ENCODE measurements at places on chromosomes 7 and 10.

- no peak for DNase-seq
Measured at GRCh38 chr7:121519548-121520521, 123.7 kb upstream of the FAM3C start.

DNA sequence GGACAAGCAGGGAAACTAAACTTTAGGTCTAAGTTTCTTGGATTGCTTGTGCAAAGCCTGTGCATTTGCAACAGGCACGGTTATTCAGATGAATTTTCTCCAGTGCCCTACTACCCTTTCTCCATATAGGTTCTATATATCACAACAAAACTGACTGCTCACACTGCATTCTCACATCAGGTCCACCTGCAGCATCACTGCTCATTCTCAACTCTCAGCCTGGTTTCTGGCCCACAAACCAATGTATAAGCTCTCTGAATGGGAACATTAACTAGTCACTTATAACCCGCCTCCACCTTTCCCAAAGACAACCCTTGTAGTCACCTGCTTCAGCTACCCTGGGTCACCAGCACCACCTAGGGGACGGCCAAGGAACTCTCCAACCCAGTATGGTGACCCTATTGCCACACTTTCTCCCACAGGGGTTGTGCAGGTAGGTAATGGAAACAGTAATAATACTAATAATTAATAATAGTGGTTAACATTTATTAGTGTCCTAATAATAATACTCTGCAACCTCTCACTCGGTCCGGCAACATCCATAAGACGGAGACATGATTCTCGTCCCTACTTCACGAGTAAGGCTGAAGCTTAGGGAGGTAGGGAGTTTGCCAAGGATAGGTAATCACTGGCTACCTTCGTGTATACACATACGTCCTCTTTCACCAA lies 97.3 kb downstream of the CLEC2L start:
- DNase-seq: no peak

- DNase-seq: no peak
Measured at GRCh38 chr10:16952080-16952479, 134.9 kb upstream of the RSU1 start.

- DNase-seq: peak; percentile 32
Measured at GRCh38 chr10:24207781-24208611, 942 bp upstream of the KIAA1217 start.

DNA sequence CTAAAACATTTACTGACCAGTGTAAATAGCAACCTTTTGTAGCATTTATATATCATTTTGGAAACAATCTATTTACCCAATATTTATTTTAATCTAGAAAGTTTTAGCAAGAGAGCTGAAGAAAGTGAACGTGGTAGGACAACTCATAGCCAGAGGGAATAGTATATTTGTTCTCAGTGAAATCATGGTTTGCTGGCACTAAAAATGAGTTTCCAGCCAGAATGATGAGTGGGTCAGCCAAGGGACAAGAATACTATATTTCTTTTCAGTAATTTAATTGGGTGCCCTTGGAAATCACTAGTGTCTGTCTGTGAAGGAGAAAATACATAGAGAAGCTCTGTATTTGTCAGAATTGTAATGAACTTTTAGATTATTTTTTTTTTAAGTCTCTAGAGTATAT lies 74.9 kb downstream of the MINPP1 start:
- no peak for DNase-seq

DNA sequence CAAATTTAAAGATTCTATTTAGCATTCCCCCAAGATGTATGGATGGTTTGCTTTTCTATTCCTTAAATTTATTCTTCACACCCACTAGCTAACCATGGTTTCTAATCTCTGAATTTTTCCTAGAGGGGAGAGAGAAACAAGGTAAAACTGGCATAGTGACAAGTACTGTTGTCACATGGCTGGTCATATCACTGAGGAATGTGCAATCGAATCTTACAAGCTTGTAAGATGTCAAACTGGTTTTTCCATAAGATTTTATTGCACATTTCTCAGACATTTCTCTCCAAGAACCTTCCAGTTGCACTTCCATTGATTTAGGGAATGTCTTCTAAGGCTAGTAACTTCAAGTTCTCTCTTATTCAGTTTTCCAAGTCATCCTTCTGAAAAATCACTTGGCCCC lies 89.8 kb downstream of the MBL2 start:
- no peak for DNase-seq

GRCh38 chr10:10055656-10056442 lies 961.8 kb upstream of the CELF2 start:
- no peak for DNase-seq

DNA sequence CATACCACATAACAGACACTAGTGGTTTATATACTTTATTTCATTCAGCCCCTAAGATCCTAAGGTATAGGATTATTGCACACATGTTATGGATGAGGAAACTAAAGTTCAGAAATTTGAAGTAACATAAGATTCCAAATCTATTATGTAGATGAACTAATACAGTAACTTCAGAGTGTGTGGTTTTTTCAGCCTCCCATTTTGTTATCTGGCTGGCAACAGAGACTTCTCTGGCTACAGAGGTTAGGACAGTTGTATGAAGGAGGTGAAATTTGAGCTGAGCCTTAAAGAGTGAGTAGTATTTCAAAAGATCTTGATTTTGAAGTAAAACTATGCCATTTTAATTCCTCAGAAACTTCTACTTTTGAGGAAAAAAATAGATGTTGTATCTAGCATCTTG lies 125.4 kb downstream of the MAPK8 start:
- no peak for DNase-seq

GRCh38 chr10:1661416-1661815 lies 75.9 kb downstream of the ADARB2 start:
- no peak for DNase-seq

- no peak for DNase-seq
Measured at GRCh38 chr10:22229802-22230157, 12.0 kb upstream of the EBLN1 start.

DNA sequence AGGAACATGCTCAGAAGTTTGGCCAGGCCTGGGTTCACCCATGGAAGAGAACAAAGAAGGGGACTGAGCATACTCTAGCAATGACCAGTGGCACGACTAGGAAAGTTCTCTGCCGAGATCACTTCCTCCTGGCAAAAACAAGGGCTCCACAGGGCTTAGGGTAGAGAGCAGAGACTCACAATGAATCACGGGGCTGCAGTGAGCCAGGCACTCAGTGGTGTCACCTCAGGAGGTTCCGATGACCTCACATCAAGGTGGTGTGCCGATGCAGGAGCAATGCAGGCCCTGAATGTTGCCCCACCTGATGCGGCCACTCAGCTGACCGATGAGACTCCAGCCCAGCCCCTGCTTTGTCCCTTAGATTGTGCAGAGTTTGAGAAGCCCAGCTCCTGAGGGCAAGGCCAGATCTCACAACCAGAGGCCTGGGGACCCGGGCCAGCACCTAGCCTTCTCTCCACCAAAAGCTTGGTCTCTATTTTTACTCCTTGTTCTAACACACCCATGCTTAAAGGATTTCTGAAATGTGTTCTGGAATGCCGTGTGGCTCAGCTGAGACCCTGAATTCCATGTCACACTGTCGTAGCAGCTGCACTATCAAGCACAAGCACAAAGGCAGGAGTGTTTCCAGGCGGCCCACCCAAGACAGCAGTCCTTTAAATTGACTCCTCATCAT lies 60.9 kb downstream of the COBL start:
- DNase-seq: no peak

DNA sequence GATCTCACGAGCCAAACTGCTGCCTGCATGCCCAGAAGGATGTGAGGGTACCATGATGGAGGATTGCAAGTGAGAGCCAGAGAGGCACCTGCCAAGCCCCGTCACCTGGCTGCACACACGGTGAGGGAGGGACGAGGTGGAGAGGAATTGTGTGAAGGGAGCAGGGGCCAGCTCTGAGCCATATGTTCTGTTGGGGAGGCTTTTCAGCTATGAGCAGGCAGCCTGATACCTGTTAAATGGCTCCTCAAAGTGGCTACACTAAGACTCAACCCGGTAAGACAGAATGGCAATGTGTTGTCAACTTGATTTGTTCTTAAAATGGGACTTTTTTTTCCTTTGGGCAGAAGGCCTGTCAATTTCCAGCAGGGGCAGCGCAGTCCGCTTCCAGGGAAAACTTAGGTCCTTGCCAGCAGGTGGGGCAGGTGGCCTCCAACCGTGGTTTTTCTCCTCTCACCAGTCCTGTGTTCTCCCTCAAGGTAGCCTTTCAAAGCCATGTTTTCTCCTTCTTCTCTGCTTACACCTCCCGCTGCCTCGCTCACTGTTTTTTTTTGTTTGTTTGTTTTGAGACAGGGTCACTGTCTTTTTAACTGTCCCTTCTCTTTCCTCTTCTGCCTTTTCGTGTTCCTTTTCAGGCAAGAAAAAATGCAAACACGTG lies 57.7 kb upstream of the ZNRF2 start:
- no peak for DNase-seq

DNA sequence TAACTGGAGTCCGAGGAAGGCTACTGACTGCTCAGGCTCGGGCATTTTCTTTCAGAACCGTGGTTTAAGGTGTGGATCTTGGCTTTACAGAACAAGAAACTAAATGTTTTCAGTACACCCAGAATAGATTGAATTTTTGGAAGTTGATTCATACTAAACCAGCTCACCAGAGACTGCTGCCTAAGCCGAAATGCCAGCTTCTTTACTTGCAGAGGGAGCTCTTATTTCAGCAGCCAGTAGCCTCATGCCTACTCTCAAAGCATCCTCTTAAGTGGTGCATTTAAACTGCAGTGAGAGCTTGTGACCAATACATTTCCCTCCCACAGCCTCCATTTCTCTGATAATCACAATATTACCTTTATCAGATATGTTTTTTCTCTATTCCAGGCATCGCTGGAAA lies 615.1 kb downstream of the SUGCT start:
- DNase-seq: no peak

- no peak for DNase-seq
Measured at GRCh38 chr10:129777687-129778086, 186.4 kb downstream of the EBF3 start.

- DNase-seq: no peak
Measured at GRCh38 chr7:14754631-14755030, 147.9 kb downstream of the DGKB start.

DNA sequence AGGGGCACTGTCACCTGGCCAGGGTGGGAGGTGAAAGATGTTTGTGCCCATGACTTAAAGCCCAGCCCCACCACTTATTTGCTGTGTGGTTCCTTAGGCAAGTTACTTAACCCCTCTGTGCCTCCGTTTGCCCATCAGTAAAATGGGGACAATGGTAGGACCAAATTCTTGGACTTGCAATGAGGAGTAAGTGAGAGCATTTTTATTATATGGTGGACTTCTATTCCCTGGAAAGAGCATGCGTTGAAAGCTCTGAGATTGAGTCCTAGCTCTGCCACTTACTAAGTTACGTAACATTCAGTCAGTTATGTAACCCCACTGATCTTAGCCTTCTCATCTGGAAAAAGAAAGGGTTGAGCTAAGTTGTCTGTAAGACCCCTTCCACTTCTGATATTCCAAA lies 18.8 kb downstream of the VSIR start:
- DNase-seq: no peak

DNA sequence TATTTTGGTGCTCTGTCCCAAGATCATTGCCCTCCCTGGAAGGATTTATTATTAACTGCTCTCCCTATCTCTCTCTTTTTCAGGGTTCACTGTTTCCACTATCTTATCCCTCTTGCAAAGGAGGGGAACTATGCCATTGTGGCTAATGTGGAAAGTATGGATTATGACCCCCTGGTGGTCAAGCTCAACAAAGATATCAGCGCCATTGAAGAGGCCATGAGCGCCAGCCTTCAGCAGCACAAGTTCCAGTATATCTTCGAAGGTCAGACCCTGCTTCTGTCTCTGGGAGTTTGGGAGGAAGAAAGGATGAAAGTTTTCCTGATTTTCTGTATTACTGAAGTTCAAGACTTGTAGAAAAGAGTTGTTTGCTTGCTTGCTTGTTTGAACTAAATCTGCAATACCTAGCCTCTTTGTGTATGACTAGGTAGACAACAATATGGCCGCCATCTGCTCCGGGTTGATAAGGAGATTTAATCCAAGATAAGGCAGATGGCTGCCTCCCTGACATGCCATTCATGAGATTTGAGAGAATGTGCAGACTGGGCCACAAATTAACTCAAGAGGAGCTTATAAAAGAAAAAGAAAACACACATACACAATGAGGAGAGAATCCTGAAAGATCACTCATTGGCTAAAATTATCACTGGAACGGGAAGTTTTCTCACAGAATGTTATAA lies 122.2 kb upstream of the LRGUK start:
- no peak for DNase-seq

- no peak for DNase-seq
Measured at GRCh38 chr7:45037876-45038275, 37.9 kb downstream of the CCM2 start.

DNA sequence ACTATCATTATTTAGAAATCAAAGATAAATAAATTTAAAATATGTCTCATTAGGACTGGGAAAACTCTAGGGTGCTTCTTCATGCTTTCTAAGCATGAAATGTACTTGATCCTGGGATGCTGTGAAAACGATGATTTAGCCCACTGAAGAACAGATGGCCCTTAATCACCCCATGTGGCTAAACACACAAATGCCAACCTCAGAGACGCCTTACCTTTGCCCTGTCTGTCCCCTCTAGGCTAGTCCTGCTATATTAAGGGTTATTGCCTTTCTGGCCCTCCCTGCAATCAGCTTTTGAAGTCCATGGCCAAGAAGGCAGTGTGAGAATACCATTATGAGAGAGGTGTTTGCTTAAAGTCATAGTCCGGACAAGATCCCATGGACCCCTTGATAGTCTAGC lies 217.2 kb downstream of the TWIST1 start:
- no peak for DNase-seq

All from left renal cortex interstitium (tissue), 4 donors.